ENCODE measurements at places on chromosomes 11 and 22.

GRCh38 chr11:124823512-124824376 is 23.5 kb upstream of the MSANTD2 start:
- no peak for DNase-seq

DNA sequence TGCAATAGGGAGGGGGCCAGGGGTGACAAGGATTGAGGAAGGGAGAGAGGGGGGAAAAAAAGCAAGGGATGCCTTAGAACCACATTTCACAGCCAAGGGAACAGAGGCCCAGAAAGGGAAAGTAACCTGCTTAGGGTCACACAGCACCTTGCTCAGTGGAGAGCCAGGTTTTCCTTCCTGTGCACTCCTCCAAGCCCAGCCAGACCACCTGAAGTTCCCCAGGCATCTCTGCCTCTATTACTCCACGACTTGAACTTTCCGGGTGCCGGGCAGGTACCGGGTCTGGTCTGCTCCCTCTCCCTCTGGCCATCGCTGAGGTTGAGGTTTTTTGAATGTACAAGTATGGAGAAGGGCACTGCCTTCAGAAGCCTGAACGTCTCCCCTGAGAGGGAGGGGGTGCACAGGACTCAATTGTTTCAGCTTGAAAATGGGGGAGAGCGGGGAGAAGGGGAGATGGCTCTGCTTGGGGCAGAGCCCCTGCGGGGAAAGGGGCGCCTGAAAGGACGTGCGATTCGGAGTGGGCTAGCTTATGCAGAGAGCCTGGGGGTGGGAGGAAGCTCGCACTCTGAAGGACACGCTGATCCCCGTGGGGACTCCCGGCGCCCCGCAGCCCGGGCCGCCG is 516 bp upstream of the SERPINH1 start:
- no peak for DNase-seq

DNA sequence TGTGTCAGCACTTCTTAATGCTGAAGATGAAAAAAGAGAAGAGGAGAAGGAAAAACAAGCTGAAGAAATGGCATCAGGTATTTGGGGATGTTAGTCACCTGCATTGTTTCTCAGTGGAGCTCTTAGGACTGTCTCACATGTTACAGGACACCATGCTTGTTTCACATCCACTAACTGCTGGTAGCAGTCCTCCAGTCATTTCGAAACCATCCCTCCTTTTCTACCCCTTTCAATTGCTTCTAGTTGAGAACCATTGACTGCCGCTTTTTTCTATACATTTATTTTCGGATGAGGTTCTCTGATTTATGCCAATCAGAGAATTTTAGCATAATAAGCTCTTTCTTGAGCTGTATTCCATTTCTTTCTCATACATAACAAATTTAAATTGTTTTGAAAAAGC is 21.5 kb downstream of the BIRC2 start:
- DNase-seq = no peak

GRCh38 chr11:99327527-99327926 is 306.8 kb downstream of the CNTN5 start:
- no peak for DNase-seq

GRCh38 chr11:128172046-128172878 is 415.1 kb downstream of the ETS1 start:
- peak; percentile 85 for DNase-seq

DNA sequence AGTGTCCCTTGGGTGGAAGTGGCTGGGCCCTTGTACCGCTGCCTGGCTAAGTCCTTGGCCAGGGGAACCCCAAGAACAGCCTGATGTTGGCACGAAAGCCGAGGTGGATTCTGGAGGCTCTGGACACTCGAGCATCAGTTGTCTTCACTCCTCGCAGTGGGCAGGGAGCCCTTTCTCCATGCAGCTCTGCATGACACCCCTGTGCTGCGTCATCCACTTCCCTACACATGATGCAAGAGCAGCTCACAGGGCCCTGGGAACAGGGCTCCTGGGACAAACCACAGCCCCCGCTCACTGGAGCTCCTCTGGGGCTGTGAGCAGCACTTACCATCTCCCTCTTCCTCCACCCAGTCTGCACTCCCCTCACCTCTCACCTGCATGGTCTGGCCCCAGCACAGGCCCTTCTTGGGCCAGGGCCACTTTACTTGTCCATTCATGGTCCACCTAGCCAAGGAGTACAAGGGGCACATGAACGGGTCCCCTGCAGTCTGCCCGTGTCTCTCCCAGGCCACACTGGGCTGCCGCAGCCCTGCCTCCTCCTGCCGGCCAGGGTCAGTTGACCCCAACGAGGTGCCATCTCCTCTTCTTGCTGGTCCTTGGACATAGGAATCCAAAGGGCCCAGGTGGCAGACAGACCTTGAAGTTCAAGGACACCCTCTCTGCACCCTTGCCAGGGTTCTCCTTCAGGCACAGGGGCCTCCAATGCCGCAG is 66.5 kb downstream of the IGF2 start:
- no peak for DNase-seq

Data from neural progenitor cell (in vitro differentiated cells).